ENCODE measurements at places on chromosomes 4 and X.
A peak's percentile ranks its signal among the peaks of the same experiment; 100 is the strongest.

- no peak for DNase-seq
Measured at GRCh38 chr4:4818415-4819212, 40.9 kb upstream of the MSX1 start.

GRCh38 chr4:109435635-109436034, 2.0 kb downstream of the SEC24B start:
- peak; percentile 48 for DNase-seq

- DNase-seq = no peak
Measured at GRCh38 chrX:39667191-39667590, 430.6 kb downstream of the BCOR start.

GRCh38 chrX:74421740-74422352, 553 bp downstream of the SLC16A2 start:
- DNase-seq = no peak

DNA sequence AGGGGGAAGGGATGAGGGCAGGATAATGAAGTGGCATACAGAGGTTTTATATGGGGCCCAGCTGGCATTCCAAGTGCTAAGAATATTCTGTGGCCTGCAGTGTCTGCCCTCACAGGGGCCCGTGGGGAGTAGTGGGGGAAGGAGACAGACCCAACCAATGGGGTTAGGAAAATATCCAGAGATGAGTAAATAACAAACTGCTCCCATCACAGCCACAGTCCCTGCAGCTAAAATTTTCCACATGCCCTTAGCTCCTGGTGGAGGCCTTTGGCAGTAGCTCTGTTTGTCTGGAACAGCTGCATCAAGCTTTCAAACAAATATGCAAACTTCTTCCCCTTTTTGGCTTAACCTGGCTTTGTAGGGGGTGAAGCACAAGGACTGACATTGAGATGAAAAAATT, 3.1 kb downstream of the SRPX2 start:
- DNase-seq = no peak

DNA sequence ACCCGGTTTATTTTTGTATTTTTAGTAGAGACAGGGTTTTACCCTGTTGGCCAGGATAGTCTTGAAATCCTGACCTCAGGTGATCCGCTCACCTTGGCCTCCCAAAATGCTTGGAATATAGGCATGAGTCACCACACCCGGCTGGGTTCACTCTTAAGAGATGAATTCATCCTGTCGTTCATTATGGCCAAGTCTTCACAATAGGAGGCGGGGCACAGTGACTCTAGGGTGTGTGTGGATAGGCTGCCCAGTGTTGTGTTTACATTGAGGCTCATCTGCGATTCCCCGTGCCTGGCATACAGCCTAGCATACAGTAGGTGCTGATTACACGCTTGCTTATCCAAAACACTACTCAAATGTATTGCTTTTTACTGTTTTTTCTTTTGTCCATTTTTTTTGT, 41.3 kb upstream of the IGFBP7 start:
- DNase-seq = no peak

DNA sequence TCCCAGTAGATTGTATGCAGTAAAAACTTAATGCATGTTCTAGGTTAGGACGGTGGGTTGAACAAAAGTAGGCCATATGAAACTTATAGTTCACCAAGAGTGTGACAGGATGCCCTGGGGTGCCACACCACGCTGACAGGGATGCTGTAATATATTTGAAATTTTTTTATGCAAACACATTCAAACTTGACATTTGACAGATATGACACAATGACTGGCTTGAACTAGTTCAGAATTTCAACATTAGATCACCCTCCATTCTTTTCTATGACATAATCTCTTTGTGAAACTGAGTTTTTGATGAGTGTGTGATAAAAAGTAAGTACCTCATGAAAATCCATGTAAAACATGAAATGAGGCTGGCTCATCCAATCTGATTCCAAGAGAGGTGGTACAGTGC, 198.4 kb downstream of the PALLD start:
- DNase-seq = no peak

- DNase-seq = no peak
Measured at GRCh38 chr4:168612450-168613135, 115.7 kb downstream of the PALLD start.

DNA sequence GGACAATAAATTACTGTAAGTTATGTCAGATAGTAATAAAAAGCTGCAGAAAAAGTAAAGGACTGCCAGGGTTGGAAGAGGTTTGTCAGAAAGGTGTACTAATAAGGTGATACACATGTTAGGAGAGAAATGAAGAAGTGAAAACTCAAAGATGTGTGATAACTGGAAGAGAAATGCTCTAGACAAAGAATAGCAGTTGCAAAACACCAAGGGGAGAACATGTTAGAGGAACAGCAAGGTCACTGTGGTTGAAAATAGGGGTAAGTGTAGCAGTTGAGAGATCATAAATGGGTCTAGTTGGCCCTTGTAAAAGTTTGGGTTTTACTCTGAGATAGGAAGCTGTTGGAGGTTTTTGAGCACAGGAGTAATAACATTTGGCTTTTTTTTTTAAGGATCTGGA, 46.9 kb downstream of the HSPA4L start:
- no peak for DNase-seq

GRCh38 chr4:96003951-96004740, 164.3 kb downstream of the PDHA2 start:
- no peak for DNase-seq

DNA sequence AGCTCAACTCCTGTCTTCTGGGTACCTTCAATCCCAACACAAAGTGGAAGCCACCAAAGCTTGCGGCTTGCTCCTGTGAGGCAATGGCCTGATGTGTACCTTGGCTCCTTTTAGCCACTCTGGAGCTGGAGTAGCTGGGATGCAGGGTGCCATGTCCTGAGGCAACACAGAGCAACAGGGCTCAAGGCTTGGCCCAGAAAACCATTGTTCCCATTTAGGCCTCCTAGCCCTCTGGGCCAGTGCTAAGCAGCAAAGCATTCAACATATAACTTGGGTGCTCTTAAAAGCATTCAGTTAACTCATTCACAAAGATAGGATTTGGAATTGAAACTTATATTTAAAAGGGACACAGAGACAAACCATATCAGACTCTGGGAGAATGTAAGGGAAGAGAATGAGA, 194.5 kb upstream of the ARHGEF9 start:
- no peak for DNase-seq

- DNase-seq = no peak
Measured at GRCh38 chr4:3773552-3774001, 7.4 kb downstream of the ADRA2C start.

DNA sequence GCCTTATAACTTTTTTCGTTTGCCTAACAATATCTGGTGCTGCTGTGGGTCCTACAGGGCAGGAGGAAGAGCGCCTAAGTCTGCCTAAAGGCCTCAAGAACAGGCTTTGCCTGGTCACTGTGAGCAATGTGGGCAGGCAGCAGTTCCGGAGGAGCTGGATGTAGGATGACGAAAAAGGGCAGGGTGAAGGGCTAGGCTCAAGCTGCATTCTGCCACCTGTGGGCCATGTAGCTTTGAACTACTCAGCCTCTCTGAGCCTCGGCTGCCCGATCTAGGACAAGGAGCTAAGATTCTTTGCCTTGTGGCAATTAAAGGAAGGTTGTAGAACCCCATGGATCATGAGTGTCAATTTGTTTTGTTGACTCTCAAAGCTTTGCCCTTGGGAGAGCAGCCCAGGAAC, 57.1 kb upstream of the MAMLD1 start:
- DNase-seq = no peak

- DNase-seq = no peak
Measured at GRCh38 chr4:17286752-17287460, 225.0 kb downstream of the QDPR start.

DNA sequence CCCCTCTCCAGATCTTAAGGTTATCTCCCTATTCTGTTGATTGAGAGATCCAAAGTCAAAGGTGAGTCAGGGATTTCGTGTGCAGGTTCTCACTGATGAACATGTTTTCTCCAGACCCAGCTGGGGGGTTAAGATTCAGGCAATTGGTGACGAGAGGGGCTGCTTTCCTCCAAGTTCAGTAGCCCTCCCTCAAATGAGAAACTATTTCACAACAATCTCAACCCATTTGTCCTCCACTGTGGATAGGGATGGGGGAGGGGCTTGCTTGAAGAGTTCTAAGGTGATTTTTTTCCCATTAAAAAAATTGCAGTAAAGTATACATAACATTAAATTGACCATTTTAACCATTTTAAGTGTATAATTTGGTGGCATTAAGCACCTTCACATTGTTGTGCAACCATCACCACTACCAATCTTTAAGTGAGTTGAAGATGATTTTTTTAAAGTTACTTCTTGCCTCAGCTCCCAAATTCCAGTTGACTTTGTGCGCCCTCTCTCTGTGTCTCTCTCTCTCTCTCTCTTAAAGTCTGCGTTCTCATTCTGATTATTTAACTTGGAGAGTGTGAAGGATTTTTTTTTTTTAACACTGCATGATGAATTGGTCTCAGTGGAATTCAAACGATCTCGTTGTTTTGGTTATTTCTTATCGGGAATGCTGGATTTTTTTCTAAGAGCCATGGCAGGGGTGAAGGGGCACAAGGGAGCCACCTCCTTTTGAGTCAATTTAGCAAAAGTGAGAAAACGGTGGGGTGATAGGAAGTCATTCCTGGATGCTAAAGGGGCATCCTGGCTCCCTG, 175.9 kb downstream of the SHROOM3 start:
- DNase-seq = no peak

DNA sequence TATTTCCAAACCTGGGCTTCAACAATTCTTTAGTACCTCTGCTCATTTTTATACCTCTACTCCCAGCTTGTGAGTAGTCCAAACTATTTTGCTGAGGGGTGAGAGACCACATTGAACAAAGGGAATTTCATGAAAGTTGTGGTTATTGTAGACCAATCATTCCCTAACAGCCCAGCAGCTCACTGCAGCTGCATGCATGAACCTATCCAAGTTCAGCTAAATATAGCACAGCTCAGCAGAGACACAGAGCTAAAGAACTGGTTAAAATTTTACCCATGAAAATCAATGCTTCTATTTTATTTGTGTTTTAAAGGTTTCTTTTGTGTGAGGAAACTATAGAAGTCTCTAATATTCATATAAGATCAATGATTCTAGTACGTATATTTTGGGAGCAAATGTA, 82.7 kb downstream of the TECRL start:
- DNase-seq = no peak

GRCh38 chr4:173170182-173170778, 1.7 kb downstream of the GALNT7 start:
- no peak for DNase-seq

All from stimulated activated effector memory CD8-positive, alpha-beta T cell treated with anti-CD3 and anti-CD28 coated beads, Interleukin-12 subunit alpha, Interleukin-12 subunit beta, amount 100 ng/mL, for 72 hours (primary cell).